Stimulated activated CD4-positive, alpha-beta T cell treated with anti-CD3 and anti-CD28 coated beads, Interleukin-15, amount 100 ng/mL, for 48 hours (primary cell): ENCODE measurements at places on chromosomes 6 and 20.

DNA sequence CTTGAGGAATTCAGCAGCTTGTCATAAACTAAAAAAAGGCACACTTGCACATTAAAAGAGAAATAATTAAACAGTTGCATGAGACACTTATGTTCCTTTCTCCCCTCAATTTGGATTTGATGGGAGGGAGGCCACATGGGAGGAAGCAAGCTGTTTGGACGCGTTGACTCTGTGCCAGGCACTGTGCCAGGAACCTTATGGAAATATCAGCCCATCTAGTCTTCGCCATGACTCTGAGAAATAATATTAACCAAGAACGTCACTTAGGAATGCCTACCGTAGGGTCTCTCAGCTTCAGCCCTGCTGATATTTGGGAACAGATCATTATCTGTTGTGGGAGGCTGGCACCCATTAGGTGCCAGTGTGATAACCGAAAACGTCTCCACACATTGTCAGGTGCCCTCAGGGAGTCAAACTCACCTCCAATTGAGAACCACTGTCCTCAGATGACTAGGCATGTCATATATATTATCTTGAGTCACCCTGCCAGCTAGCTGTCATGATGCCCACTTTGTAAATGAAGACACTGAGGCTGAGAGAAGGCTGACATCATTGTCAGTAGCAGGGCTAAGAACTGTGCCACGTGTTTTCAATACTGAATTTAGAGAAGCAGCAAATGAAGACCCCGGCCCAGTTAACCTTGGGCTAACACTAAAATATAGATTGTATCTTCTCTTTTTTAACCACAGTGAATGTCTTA, 36.1 kb downstream of the EYA2 start:
- no peak for DNase-seq

DNA sequence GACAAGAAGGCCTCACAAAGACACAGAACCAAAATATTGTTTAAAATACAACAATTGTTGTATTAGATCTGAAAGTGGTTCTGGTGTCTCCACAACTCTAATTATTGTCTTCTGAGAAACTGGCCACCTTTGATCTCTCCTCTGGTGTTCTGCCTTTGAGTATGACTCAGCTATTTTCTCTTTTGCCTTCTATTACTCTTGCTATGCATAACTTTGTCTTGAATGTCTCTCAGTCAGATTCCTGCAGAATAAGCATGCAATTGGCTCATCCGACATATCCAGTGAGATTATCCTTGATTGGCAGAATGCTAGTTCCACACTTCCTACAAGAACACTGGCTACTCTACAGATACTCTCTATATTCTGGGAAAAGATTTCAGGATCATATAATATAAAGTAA, 14.3 kb upstream of the EPM2A start:
- DNase-seq = no peak

DNA sequence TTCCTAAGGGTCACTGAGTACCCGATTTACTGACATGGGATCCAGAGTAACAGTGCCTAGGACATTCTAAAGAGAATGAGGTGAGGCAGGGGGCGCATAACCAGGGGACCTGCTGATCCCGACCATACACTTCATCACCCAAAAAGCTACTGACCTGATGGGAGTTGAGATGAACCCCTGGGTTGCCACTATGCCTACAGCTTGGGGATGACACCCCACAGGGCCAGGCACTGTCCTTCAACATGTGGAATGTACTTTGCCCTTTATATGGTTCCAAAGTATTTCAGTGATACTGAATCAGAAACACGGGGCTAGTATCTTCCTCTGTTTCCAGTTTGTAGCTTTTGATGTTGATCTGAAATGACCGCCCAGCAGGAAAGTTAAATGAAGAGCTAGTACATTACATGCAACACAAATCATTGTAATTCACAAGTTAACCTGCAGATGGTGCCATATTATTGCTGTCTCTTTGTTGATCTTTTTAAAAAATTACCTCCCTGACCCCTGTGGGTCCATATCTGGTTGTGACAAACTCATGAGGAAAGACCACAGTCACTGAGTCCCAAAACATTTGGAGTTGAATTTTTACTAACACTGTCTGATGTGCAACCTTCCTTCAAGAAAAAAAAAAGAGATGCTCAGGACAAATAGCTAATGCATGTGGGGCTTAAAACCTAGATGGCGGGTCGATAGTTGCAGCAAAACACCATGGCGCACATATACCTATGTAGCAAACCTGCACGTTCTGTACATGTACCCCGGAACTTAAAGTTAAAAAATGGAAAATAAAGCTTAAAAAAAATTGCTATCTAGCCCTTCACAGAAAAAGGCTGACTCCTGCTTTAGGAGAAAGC, 42.7 kb upstream of the GCNT2 start:
- DNase-seq = no peak

DNA sequence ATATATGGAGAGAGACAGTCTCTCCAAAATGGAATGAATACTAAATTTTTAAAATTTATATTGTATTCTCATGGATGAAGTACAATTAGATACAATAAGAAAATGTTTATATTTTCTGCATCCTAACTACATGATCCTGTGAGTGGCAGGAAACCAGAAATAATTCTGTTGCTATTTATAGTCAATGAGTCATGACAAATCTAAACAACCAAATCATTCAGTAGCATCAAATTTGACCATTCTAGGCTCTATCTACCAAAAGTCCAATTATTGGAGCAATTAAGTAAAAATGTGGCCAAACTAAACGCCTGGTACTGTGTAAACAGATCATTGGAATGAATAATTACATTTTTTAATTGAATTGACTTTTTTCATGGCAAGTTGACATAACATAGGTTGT, 959.8 kb downstream of the EPHA7 start:
- DNase-seq = no peak
